ENCODE measurements at places on chromosomes 2 and 18. TPM values are rescaled to one million over a fixed set of nuclear protein-coding genes. Genes with fewer than 3 reads are reported as not detected.

GRCh38 chr2:71689393-71689792 lies 236.0 kb downstream of the DYSF start:
- DNase-seq: no peak

GRCh38 chr2:191252699-191253098 lies 7.5 kb downstream of the MYO1B start:
- no peak for DNase-seq

DNA sequence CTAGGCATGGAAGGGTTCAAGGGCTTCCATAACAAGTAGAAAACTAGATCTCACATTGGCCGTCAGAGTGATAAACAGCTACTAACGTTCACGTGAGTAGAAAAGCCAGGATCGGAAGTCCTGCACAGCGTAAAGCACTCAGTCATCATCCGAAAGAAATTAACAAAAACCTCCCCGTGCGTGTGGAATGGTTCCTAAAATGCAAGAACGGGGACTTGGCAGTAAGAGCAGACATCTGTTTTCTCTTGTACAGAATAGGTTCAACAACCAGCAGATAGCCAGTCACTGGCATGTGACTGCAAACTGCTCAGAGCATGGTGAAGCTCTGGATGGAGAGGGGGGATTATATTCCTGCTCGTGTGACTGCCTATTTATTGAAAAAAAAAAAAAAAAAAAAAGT lies 106.9 kb upstream of the ITGB6 start:
- no peak for DNase-seq

DNA sequence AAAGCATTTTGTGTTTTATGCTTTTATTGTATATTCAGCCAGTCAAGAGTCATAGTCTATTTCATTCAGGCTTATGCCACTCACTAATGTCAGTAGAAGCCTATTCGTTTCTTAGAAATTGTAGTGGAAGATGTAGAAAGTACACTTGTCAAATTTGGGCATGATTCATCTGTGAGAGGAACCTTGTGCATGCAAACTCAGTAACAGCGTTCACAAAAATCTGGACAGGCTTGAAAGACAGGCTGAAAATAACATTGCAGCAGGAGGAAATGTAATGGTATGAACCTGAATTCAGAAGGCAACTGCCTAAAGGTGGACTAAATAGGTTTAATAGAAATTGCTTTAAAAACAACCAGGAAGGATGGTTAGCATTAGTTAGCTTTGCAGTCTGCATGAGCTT lies 213.5 kb downstream of the CMPK2 start:
- no peak for DNase-seq

GRCh38 chr2:41698678-41699422 lies 349.0 kb upstream of the PKDCC start:
- DNase-seq: no peak

- no peak for DNase-seq
Measured at GRCh38 chr2:62826141-62826540, 120.6 kb downstream of the EHBP1 start.

DNA sequence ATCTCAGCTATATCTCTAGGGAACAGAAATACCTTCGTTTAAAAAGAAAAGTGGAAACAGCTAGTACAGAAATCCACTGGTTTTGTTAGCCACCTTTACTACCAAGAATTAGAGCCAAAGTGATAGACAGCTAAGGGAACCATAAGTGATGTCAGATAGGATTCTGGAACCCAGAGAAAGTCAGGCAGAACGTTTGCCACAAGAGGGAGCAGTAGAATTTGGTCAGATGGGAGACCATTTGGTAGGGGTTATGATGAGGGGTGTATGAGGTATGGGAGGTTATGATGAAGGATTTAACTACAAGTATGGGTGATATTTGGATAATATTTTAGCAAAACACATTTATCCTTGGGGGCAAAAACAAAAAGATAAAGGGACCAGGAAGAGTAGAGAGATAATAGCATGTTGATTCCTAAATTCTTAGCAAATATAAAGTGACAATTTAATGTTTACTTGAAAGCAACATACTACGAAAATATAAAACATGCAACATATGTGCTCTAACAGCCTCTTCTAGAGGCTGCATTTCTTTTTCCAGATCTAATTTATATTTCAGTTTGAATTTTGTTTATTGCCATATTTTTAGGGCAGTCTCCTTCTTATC lies 3.3 kb downstream of the SLC8A1 start:
- DNase-seq: no peak

DNA sequence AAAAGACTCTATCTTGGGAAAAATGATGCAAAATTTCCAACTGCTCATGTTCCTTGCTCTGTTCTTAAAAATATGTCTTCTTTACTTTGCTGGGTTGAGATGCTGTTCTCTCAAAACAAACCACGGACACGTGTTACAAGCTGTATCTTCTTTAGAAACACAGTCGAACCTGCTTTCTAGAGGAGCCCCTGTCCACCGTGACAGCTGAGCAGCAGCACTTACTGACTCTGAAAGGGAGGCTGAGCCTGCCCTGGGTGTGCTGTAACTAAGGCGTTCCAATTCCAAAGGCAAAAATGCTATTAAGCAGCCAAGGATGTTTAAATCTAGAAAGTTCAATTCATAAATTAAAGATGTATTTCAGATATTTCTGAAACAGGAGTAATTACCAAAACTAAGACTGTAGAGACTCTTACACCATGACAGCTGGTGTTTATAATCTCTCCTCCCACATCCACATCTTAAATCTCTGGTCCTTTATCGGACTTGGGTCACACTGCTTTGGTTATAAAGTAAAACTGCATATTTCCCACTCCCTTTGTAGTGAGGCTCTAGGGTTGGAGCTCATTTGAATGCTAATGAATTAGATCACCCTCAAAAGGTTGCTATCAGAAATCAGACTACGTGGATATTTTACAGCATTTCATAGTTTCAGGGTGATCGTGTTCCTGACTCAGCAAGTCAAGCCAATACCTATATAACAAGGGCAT lies 281.2 kb upstream of the LYPD1 start:
- DNase-seq: no peak

DNA sequence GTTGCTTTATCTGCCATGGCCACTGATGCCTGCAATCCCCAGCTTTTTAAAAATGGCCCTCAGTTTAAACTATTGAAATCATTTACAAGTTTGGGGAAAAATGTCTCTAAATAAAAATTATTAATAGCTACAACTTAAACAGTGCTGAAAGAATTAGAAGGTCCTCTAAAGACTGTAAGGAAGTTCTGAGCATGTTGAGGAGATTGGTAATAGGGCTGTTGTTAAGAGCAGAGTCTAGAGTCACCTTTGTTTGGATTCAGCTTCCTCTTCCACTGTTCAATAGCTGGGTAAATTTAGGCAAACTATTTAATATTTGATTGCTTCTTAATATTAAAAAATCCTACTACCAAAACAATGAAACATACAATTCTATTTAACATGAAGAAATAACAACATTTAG lies 1127.1 kb upstream of the DDX18 start:
- no peak for DNase-seq

- DNase-seq: no peak
Measured at GRCh38 chr18:33161131-33161530, 279.4 kb downstream of the CCDC178 start.

Gene RNF103
- total RNA-seq: 63.4 TPM

GRCh38 chr18:655445-655844 lies 2.0 kb upstream of the TYMS start:
- no peak for DNase-seq

Gene UPP2
- total RNA-seq: not detected

Gene KIF1A
- total RNA-seq: 10.2 TPM

Gene HJURP
- total RNA-seq: not detected

- no peak for DNase-seq
Measured at GRCh38 chr2:714005-714741, 37.0 kb upstream of the TMEM18 start.

DNA sequence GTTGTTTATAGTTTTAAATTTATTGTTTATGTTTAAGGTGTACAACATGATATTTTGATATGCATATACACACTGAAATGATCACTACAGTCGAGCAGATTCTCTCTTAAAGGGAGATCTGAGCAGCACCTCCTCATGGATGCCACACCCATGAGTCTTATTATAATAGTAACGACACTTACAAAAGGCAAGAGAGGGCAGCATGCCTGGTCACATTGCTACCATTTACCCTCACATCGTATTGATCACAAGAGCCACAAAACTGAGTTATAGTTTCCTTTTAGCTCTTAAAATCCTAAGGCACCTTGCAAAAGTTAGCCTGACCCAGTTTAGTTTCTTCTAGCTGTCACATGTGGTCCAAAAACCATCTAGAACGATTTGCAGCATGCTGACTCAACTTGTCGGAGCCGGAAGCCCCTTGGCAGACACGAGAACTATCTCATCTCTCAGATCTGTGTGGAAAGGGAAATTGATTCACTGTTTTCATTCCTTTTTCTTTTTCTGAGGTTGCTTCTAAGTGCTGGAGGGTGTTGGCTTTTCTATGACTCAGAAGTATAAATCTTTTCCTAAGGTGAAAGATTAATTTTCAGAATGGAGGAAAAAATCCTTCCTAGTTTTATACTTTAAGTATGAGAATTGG lies 85.3 kb downstream of the CDC42EP3 start:
- DNase-seq: peak; percentile 77

GRCh38 chr2:193907561-193907960 lies 1712.8 kb upstream of the TMEFF2 start:
- DNase-seq: no peak

- DNase-seq: no peak
Measured at GRCh38 chr2:215702116-215702902, 266.4 kb upstream of the FN1 start.

DNA sequence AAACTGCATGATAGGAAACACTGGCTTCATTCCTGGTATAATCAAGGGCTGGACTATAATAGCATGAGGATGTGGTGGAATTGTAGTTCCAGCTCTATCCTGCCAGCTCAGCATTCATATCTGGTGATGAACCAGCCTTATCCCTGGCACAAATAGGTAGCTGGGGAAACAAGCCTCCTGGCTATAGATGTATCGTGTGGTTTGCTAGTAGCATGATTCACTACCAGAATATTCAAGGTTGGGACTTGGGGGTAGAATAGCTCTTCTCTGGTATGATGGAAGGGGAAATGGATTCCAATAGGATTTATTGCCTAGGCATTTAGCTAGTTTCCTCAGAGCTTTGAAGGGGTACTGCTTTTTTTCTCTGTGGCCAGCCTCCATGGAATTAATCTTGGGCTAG lies 532.8 kb downstream of the FBXO15 start:
- DNase-seq: no peak

Gene MC2R
- not detected for total RNA-seq

Gene IL36A
- not detected for total RNA-seq

GRCh38 chr2:178946494-178946893 lies 103.4 kb downstream of the CCDC141 start:
- no peak for DNase-seq

DNA sequence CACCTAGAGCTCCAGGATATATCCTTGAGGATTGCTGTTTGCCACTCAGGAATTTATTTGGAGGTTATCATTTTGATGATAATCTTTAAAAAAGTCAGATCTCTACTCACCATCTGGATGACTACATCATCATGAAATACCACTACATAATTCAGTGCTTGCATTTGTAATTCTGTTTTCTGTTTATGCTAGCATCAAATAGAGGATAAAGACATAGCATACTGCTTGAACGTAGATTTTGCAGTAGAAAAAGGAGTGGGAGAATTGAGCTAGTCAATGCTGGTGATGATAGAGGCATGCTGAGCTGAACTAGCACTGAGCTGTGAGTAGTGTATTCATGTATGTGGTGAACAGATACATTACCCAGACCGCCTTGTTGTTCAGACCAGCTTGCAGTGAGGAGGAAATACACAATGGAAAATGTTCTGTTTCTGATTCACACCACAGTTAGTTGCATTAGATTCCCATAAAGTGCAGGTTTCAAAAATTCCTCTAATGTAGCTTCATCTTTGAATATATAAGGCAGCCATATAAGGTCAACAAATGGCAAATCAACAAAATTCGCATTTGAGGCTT lies 68.8 kb upstream of the CDC42EP3 start:
- no peak for DNase-seq

Gene KHK
- total RNA-seq: 1.1 TPM

Gene MYCN
- 0.43 TPM for total RNA-seq
